ENCODE measurements at places on chromosomes 13 and 19.

GRCh38 chr19:39248806-39249205 lies at the start of gene IFNL4:
IFNL4 (minus strand) TSS chr19:39248856.
- no peak for DNase-seq

DNA sequence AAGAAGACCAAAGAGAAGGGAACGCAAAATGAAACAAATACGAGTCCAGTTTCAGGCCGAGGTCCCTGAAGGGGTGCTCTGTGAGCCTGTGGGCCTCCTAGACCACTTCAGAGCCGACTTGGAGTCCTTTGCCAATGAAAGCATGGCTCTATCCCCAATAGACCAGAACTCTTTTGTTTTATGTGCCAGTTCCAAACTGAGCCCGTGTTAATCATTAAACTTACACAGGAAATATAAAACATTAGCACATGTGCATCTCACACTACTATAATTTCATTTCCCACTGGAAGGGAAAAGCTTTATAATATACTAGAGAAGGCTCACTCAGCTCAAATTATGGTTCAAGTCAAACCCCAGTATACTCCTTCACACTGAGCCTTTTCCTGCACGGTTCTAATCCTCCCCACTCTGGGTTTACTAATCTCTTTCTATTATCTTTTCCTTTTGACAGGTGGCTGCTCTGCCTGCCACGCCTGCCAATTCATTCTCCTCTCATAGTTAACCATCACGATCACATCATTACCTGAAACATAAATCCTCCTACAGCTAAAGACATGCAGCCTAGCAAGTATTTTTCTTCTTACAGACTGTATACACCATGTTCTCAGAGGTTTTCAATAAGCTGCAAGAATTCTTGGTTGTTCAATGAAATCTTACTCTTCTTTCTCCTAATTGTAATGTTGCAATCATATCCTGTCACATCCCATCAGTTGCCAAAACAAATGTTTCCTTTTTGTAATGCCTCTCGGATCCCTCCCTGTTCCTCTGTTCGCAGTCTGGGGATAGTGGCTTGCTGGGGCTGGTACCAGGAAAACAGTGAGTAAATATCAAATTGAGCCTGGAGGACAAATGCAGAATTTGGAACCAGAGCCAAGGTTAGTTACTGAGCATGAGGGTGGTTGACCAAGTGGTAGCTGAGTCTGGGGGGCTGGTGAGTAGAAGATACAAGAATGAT lies 18.8 kb upstream of the WASF3 start:
- no peak for DNase-seq

GRCh38 chr13:75327135-75327510 lies 154.8 kb downstream of the TBC1D4 start:
- no peak for DNase-seq

DNA sequence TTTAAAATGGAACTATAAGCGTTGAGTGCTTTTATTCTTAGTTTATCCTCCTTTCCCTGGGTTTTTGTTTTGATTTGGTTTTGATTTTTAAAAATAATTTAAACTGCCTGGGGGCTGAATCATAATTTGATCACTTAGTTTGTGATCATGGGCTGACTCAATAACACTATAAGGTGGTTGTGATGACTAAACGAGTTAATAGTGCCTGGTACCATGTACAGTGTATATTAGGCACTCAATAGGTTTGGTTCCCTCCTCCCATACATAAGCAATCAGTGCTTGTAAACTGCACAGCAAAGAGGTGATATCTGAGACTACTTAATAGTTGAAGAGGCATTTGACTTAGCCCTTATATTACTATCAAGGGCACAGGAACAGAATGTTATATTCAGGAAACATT lies 200.9 kb upstream of the RFC3 start:
- DNase-seq, result no peak

- no peak for DNase-seq
Measured at GRCh38 chr13:46614582-46614981, 61.6 kb downstream of the LRCH1 start.

DNA sequence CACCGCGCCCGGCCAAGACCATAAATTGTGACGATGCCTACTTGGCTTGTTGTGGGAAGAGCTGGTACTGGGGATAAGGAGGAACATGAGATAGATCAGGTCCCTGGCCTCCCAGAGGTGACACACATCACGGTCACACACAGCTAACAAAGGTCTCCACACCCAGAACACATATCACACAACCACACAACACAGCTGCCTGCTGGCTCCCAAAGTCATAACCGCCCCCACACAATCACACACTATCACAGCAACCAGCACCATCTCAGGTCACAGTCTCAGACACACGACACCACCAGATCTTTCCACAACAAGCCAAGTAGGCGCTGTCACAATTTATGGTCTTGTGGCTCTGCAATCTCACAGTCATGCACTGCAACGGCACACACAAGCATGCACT lies 5.7 kb downstream of the COL5A3 start:
- DNase-seq, result no peak

GRCh38 chr13:24630121-24630520 lies 50.1 kb upstream of the ATP12A start:
- DNase-seq, result peak; percentile 43

DNA sequence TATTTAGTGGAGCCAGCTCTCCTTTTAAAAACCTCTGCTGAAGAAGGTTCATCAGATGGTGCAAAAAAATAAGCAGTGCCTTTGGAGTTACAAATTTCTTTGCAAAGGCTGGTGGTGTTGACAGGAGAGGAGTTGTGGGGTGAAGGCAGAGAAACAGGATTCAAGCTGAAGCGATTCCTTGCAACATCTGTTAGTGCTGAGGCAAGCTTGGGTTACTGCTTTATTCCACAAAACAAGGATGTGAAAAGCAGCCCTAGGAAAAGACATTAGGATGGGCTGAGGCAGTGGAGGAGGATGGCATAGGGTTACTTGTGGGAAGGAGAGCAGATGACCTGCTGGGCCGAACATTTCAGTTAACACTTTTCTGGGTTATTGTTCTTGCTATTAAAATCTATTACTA lies 390.7 kb downstream of the DLEU7 start:
- no peak for DNase-seq

- DNase-seq, result no peak
Measured at GRCh38 chr13:49256841-49257240, 9.1 kb downstream of the CDADC1 start.

- no peak for DNase-seq
Measured at GRCh38 chr13:21048901-21049698, 12.3 kb downstream of the LATS2 start.

GRCh38 chr13:51262501-51263211 lies 40.5 kb downstream of the FAM124A start:
- DNase-seq, result peak; percentile 44

- peak; percentile 13 for DNase-seq
Measured at GRCh38 chr13:101751488-101751887, 299.0 kb downstream of the ITGBL1 start.

DNA sequence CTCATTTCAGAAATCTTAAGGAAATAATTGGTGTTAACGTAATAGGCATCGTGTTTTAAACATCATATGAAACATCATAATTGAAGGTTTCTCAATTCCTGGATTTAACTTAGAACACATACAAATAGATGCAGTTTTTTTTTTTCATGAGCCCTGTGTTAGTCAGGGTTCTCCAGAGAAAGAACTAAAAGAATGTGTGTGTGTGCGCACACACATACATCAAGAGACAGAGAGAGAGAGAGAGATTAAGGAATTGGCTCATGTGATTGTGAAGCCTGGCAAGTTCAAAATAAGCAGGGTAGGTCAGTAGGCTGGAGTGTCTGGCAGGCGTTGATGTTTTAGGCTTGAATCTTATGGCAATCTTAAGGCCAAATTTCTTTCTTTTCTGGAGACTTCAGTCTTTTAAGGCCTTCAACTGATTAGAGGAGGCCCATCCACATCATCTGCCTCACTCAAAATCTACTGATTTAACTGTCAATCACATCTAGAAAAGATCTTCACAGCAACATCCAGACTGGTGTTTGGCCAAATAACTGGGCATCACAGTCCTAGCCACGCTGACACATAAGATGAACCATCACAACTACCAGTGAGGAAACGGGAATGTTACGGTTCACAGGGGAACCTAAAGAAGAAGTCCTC lies 25.2 kb downstream of the SPATA13 start:
- DNase-seq, result no peak

GRCh38 chr13:106852436-106852835 lies 284.5 kb upstream of the ARGLU1 start:
- DNase-seq, result no peak

GRCh38 chr13:87855553-87855952 lies 184.4 kb downstream of the SLITRK5 start:
- DNase-seq, result no peak

DNA sequence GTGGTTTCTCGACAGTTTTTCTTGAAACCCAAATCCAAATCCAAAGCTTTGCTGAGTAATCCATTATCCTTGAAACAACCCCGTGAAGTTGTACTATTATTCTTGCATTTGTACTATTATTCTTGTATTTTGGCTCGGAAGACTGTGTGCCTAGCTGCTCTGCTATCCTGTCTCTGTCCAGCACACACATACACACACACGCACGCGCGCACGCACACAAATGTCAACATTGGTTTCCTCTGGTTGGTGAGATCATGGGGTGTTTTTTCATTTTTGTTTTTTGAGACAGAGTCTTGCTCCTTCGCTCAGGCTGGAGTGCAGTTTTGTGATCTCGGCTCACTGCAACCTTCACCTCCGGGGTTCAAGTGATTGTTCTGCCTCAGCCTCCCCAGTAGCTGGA lies 14.9 kb upstream of the KLK4 start:
- no peak for DNase-seq

DNA sequence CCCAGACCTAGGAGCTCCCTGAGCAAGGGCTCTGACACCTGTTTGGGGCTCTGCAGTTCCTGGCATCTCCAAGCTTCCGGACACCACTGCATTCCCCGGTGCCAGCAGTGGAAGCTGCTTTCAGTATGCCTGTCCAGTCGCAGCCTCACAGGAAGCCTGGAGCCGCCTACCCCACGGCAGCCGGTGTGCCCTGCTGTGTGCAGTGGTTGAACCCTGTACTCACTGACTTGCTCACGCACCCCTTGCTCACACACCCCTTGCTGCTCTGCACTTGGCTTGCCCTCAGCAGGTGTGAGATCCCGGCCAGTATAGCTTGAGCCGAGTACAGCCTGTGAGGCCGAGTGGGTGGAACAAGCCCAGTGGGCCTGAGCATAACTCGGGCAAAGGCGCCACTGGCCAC lies 70.3 kb downstream of the PIBF1 start:
- DNase-seq, result no peak

DNA sequence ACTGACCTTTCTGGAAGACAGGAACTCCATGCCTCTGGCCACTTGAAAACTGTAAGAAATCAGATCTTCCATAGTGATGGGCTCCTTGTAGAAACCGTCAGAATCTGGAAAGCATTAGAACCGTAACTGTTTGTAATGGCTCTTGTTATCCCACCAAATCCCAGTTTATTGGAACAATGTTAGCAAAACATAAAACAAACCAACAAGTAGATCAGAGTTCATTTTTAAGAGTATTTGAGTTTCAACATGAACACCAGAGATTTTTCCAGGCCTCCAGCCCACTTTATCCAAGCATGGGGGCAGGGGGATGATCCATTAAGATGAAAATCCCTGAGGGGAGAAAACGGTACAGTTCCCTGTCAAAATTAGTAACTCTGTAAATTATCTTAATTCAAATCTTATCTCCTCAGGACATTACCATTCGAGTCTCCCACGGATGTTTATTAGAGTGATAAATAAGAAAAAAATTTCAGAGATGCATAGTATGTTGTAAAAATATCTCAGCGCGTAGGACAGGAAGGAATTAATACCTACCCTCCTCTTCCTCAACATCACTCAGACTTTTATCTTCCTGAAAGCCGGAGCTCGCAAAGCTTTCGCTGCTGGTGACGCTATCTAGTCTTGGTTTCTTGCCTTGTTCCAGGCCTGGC lies 172.5 kb downstream of the FLT1 start:
- no peak for DNase-seq

DNA sequence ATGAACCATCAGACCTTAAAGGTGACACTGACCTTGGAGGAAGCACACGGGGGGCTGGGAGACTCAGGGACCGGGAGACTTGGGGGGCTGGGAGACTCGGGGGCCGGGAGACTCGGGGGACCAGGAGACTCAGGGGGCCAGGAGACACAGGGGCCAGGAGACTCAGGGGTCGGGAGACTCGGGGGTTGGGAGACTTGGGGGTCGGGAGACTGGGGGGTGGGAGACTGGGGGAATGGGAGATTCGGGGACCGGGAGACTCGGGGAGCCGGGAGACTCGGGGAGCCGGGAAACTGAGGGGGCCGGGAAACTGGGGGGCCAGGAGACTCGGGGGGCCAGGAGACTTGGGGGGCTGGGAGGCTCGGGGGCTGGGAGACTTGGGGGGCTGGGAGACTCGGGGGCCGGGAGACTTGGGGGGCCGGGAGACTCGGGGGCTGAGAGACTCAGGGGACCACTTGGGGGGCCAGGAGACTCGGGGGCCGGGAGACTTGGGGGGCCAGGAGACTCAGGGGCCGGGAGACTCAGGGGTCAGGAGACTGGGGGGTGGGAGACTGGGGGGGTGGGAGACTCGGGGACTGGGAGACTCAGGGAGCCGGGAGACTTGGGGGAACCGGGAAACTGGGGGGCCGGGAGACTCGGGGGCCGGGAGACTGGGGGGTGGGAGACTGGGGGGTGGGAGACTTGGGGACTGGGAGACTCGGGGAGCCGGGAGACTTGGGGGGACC lies 62.9 kb downstream of the RASA3 start:
- no peak for DNase-seq

DNA sequence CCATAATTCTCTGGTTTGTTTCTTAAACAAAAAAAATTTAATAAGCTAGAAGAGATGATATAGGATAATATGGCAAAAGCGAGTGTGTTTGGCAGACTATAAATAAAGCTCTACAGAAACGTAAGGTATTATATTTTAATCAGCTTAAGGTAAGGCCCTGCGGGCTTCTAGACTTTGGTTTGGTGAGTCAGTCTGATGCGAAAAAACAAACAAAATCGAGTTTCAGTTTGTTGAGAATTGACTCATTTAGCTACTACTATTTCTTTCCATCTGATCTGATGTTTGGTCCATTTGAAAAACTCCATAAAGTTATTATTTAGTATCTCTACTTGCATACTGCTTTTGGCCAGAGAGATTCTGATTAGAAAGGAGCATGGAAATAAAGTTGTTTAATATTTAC lies 138.0 kb downstream of the MIPEP start:
- DNase-seq, result no peak

GRCh38 chr13:77872995-77873394 lies 45.6 kb downstream of the EDNRB start:
- no peak for DNase-seq

GRCh38 chr13:49226613-49227012 lies 6.5 kb downstream of the MLNR start:
- no peak for DNase-seq

- DNase-seq, result no peak
Measured at GRCh38 chr13:34372581-34372980, 554.6 kb downstream of the RFC3 start.

- no peak for DNase-seq
Measured at GRCh38 chr13:62251734-62252133, 836.1 kb upstream of the PCDH20 start.
